Activated CD4-positive, CD25-positive, alpha-beta regulatory T cell (primary cell): ENCODE measurements at places on chromosomes 7 and 10.

- no peak for DNase-seq
These were observed 78.1 kb upstream of the EGFR start for GRCh38 chr7:54940748-54941147.

DNA sequence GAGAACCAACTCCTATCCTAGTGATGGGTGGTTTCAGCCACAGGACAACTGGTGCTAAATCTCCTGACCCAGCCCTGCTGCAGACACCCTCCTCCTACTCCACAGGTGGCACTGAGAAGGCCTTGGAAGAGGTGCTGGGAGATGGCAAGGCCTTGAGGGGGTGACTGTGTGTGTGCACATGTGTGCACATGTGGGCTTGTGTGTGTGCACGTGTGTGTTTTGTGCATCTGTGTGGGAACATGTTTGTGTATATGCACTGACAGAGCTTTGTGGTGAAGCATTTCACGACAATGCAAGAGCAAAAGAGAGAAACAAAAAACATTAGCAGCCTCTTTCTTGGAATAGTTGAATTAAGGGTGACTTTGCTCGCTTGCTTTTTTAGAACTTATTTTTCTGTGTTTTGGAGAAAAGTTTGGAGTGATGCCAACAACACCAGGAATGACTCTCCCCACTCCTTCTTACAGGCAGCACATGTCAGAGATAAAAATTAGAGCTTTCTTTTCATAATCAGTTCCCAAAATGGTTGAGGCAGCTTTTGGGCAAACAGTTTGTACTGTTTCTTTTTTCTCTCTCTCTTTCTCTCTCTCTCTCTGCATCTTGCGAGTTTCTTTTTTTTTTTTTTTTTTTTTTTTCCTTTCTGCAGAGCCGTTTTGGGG lies 69.5 kb downstream of the SEC61G start:
- no peak for DNase-seq

GRCh38 chr10:4902571-4903011 lies 60.6 kb upstream of the AKR1C1 start:
- DNase-seq, result no peak

DNA sequence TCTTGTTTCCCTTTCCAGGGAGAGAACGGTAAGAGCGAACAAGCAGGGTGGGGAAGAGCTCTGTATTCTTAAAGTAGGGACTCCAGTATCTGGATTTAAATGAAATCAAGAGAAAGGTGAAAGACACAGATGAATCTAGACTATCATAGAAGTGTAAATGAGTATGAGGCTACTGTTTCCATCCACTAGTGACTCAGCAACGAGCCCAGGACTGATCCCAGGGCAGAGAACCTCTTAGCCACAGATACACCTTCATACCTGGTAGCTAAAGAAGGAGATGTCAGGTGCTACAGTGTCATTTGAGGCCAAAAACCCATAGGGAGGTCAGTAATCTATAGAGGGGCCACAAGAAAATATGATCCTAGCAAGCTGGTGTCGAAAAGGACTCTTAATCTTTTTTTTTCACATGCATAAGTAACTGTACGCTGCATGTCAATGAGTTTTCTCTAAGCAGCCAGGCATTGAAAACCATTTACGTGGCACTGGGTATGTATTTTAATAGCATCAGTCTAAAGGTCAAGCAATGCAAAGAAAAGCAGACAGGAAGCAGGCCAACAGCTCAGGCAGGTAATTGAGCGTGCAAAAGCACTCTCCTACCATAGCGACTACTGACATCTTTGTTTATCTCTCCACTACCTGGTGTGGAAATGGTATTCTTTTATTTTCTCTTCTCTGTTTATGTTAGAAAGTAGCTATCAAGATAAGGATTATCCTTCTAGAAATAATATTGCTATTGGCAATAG lies 91.5 kb upstream of the EGR2 start:
- DNase-seq, result no peak

DNA sequence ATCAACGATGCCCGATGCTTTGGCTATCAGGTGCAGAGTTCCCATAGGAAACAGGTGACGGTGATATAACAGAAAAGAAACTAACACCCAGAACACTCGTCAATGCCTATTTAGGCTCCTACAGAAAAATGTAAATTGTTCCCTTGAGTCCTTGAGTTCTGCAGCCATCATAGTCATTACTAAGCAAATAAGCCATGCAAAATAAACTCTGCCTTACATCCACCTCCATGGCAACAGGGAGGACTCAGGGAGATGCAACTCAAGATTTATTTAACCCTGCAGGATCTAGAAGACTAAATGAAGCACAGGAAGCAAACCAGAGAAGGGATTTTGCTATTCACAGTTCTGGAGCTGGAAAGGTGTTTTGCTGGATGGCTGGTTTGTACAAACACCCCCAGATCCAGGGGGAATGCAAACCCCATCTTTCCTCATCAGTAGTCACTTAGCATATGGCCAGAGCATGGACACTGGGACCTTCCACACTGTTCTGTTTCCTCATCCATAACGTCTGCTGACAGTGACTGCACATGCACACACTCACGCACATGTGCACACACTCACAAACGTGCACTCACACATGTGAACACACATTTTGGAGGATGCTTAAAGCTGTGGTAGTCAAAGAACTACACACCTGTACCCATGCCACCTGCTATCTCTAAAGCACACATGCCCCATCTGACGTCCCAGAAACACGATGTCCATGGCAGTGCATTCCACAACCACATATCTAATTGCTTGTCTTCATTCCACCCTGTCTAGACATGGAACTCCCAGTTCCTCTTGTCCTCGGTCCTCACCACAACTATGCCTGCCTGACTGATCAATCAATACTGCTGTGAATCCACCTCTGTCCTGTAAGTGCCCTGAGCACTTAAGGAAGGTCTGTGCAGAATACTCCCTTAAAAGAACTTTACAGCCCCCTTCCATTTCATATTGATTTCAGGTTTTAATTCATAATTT lies 178.2 kb downstream of the COBL start:
- no peak for DNase-seq

DNA sequence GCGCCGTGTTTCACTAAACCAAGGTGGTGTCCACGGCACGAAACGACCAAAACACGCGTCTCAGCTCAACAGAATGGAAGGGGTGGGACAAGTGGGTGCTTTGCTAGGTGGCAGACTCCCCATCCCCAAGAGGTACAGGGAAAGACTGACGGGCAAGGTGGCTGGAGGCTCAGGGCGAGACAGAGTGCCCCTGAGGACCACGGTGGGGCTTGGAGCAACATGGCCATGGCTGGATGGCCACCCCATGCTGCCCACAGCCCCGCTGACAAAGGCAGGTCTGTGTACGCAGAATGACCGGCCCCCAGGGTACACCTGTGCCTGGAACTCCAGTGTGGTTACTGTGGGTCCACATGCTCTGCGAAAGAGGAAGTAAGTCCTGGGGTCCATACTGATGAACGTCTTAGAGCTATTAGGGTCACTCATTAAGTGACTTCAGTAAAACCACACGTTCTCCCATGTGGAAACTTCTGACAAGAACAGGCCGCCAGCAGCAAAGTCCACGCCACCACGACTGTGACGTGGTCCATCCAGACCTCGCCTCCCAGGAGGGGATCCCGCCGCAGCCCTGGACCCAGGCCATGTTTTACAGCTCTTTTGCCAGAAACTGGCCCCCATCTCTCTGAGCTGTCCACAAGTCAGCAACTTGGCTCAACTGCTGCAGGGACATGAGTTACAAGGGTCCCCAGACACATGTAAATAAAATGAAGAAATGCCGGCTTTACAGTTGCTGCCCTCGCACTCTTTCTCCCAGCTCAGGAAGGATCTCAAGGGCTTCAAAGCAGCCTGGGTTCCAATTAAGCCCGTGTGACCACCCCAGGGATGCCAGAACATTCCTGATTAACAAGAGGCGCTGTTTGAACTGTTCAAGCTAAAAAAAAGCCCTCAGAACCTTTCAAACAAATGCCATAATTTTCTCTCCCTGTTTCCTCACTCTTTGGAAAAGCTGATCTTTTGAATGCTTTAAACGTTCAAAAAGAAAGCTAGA lies 66.8 kb downstream of the MAD1L1 start:
- no peak for DNase-seq

GRCh38 chr10:48199580-48200377 lies 74.7 kb downstream of the FRMPD2 start:
- no peak for DNase-seq

GRCh38 chr10:100081075-100082001 lies at the start of gene CPN1:
Gene CPN1 (minus strand): TSS chr10:100081869. CDS start chr10:100081625, 244 bp downstream.
- DNase-seq, result no peak

GRCh38 chr7:101278461-101279292 lies 33.8 kb upstream of the FIS1 start:
- no peak for DNase-seq

DNA sequence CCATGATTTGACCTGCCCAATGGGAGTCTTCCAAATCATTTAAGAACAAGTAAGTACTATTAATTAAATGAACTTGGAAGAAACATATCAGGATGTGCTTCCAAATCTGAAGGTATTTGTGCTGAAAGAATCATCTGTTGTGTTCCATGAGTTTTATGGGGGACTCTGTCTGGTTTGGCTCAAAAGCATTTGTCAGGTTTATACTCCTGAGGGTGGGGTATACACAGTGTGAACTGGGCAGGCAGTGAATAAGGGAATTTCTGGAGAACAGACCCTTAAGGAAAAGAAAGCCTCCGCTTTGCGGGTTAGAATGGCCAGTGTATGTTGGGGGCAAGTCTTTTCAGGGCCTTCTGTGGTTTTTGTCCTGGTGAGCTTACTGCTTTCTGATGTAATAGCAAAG lies 29.9 kb downstream of the TCF7L2 start:
- DNase-seq, result no peak

GRCh38 chr10:24571870-24572450 lies 151.7 kb downstream of the ARHGAP21 start:
- no peak for DNase-seq

DNA sequence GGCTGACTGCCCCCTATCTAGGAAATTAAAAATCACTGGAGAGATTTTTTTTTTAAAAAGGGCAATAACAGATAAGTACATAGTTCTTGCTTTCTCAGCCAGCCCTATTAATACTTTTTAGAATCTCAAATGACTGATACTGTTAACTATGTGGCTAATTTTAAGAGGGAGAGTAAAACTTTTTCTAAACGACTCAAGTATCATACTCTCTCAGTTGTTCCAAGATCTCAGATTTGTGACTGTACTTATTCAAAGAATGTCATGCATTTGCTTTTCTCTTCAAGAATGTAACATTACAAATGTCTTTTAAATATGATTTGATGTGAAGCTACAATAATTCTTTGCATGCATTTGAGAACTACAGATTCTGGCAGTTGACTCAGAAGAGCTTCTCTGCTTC lies 55.4 kb upstream of the RAB11FIP2 start:
- no peak for DNase-seq

DNA sequence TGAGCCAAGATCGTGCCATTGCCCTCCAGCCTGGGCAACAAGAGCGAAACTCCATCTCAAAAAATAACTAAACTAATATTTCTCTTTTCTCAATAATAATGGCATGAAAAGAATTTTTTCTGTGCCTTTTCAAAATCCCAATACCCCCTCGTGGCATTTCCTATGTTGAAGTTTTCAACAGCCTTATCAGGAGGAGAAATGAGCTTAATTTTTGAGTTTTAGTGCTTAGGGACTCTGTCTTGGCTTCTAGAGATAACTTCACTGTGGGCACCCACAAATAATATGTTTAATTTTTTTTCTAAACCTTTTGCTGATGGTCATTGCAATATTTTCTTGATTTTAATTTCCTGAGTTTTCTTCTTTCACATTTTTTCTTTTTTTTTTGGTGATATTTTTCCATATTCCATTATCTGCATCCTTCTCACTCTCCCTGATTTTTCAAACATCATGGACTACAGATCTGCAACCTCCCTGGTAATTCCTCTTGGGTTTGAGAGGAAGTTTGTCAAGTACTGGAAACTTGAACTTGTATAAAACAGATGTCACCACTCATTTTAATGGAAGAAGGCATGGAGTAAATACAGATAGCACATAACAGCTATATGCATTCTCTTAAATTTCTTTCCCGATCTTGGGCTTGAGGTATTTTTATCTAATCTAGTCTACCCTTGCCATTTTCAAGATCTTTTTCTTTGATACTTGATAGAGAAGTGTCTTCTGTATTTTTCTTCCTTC lies 84.0 kb downstream of the KAT6B start:
- DNase-seq, result no peak
